ENCODE measurements at places on chromosomes 16 and 17. TPM values are rescaled to one million over a fixed set of nuclear protein-coding genes. Genes with fewer than 3 reads are reported as not detected.
A peak's percentile ranks its signal among the peaks of the same experiment; 100 is the strongest.

PITPNM3 gene
- 5.8 TPM for polyA plus RNA-seq

DHRS13 gene
- polyA plus RNA-seq = 6.5 TPM

DNA sequence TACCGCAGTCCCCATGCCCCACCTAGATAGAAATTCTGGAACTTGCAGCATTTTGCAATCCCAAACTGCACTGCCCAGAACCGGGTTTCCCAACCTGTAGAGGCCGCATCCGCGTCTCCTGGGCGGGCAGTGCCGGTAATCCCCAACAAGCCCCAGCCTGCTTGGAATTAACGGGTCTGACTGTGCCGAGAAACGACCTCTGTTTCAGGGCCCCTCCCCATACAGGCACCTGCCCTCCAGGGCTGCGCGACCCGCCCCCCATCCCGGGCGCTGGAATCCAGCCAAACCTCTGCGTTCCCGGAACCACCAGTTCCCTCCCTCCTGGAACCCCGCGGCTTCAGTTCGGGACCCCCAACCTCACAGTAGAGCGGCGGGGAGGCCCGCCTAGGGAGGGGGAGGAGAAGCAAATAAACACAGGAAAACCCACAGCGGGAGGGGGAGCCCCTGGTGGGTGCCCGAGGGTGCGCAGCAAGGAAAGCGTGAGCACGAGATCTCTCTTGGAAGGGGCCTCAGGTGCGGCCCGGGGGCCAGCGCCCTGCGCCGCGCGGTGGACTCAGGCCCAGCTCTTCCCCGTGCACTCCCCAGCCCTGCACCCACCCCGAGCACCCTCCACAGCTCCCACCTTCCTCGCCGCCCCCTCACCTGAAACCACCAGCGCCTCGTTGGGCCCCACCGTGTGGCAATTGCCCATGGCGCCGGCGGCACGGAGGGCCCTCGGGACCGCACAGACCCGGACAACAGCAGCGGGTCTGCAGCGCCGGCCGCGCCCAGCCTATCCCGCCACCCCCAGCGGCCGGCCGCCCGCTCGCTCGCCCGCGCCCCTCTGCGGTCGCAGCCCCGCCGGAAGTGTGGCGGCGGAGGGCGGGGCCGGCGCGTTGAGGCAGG, at the start of gene FLOT2:
Gene FLOT2 (minus strand): TSS at position 850 of the 885 bp plus-strand sequence. CDS start 159 bp downstream, at position 691.
- DNase-seq = peak; percentile 71
- no peaks in the 10 kb centered on the region for H3K27me3 ChIP-seq
- peaks cover 17% of the 10 kb centered on the region for H3K4me1 ChIP-seq
- H3K36me3 ChIP-seq = no peaks in the 10 kb centered on the region
- peak within 1 kb of the TSS; percentile 87 for H3K4me3 ChIP-seq

DNA sequence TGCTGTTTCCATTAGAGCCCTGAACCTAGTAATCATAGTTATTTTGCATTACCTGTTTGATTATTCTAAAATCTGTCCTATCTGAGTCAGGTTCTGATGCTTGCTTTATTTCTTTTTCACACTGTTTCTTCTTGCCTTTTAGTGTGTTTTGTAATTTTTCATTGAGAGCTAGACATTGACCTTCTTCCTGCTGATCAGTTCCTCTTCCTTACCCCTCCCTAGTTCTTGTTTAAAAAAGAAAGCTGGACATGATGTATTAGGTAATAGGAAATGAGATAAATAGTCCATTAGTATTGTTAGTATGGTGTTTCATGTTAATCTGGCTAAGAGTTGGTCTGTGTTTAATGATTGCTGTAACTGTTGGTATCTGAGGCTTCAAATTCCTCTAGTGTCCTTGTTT, 13.4 kb downstream of the WWP2 start:
- DNase-seq = no peak
- no peaks in the 10 kb centered on the region for H3K27me3 ChIP-seq
- H3K36me3 ChIP-seq = no peaks in the 10 kb centered on the region
- peaks cover 8% of the 10 kb centered on the region for H3K4me1 ChIP-seq
- H3K4me3 ChIP-seq = no peak overlapping the region

ALOX12 gene
- 3.3 TPM for polyA plus RNA-seq

GRCh38 chr16:78560997-78561396, 461.5 kb downstream of the WWOX start:
- H3K27ac ChIP-seq = no peak overlapping the region
- H3K4me1 ChIP-seq = no peaks in the 10 kb centered on the region
- DNase-seq = no peak
- no peak overlapping the region for H3K4me3 ChIP-seq
- no peaks in the 10 kb centered on the region for H3K27me3 ChIP-seq
- no peaks in the 10 kb centered on the region for H3K36me3 ChIP-seq

DNA sequence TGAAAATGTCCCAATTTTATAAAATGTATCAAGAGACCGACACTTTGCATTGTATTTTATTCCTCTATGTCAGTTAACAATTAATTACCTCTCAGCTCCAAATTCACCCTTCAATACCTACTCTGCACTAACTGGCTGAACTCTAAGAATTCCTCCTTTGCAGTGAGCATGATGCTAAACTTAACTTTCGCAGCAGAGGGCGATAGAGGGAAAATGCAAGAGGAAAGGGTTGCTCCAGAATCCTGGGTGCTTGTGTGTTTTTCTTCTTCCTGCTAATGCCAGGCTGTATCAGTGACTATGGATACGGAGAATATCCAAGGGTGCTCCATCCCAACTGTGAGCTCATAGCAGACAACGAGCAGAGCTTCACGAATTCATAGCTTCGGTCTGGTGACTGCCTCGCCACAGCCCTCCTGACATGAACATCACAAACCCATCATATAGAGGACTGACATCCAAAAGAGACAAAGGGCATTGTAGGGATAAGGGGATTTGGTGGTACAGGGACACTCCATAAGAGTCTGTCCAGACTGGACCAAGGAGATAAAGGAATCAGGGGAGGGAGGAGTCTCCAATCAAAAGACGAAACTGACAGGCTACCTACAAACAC, 172.9 kb downstream of the STX8 start:
- no peaks in the 10 kb centered on the region for H3K27me3 ChIP-seq
- no peaks in the 10 kb centered on the region for H3K4me1 ChIP-seq
- H3K4me3 ChIP-seq = no peak overlapping the region
- DNase-seq = no peak
- no peak overlapping the region for H3K27ac ChIP-seq
- peaks cover 6% of the 10 kb centered on the region for H3K36me3 ChIP-seq

DNA sequence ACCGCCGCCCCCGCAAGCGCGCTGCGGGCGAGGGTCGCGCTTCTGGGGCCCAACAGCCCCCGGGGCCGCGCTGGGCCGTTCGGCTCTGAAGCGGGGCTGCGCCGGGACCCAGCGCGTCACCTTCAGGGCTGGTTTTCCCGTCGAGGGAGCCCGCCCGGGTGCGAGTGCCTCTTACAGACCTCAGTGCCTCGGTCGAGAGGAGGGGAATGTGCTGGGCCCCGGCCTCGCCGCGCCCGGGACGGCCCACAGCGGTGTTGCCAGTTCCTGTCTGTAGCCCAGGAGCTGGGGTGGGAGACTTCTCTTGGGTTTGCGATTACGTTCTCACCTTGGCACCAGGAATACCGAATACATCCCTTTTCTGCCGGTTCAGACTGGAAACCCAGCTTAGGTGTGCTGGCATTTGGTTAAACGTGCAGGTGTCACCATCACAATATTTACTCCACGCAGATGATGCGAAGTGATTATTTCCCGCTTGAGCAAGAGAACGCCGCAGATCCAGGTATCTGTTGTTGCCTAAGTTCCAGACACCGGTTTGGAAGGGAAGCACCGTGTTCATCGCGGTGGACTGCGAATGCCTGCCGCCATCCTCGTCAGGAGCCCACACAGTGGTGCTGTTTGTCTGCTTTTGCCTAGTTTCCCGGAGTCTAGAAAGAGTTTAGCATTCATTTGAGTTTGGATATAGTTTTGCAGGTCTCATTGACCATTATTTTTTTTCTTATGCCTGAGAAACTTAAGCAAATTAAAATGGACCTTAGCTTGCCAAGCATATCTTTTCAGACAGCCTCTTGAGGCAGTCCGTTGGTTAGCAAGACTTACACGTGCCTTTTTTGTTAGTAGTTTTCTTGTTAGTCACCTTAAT, 914 bp downstream of the MAP1LC3B start:
- no peaks in the 10 kb centered on the region for H3K36me3 ChIP-seq
- peaks cover 56% of the 10 kb centered on the region for H3K4me1 ChIP-seq
- H3K27me3 ChIP-seq = no peaks in the 10 kb centered on the region
- H3K27ac ChIP-seq = peak overlapping the region; percentile 94
- DNase-seq = peak; percentile 52

GRCh38 chr16:88616320-88616719, 22.1 kb upstream of the IL17C start:
- H3K27me3 ChIP-seq = no peaks in the 10 kb centered on the region
- no peak overlapping the region for H3K27ac ChIP-seq
- H3K4me1 ChIP-seq = peaks cover 22% of the 10 kb centered on the region
- peak; percentile 92 for DNase-seq
- H3K36me3 ChIP-seq = peaks cover 78% of the 10 kb centered on the region
- no peak overlapping the region for H3K4me3 ChIP-seq

GRCh38 chr16:12334071-12334470, 357.5 kb downstream of the SNX29 start:
- no peak for DNase-seq
- H3K27ac ChIP-seq = no peak overlapping the region
- no peak overlapping the region for H3K4me3 ChIP-seq
- no peaks in the 10 kb centered on the region for H3K27me3 ChIP-seq
- no peaks in the 10 kb centered on the region for H3K4me1 ChIP-seq

KRTAP4-4 gene
- not detected for polyA plus RNA-seq

- peaks cover 6% of the 10 kb centered on the region for H3K4me1 ChIP-seq
- H3K27me3 ChIP-seq = no peaks in the 10 kb centered on the region
- H3K36me3 ChIP-seq = no peaks in the 10 kb centered on the region
- no peak for DNase-seq
- no peak overlapping the region for H3K4me3 ChIP-seq
Measured at GRCh38 chr16:22001591-22001990, 675 bp upstream of the PDZD9 start.

TGFB1I1 gene
- polyA plus RNA-seq = 67.2 TPM

DNA sequence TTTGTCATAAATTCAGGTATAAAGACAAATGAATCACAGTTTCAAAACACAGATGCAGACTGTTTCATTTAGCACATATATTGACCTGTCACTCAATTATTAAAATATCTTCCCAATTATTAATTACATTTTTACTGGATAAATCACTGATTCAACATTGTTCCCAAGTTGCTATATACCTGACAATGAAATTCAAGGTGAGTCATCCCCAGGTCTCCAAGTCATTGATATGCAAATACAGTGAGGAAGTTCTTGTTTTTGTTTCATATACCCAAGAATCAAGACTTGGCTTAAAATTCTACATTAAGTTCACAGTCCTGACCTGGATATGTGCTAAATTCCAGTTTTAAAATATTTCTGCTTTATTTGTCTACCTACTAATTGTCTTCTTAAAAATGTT, 599.3 kb upstream of the PSMD7 start:
- H3K36me3 ChIP-seq = no peaks in the 10 kb centered on the region
- no peak overlapping the region for H3K27ac ChIP-seq
- H3K4me3 ChIP-seq = no peak overlapping the region
- no peak for DNase-seq
- H3K4me1 ChIP-seq = no peaks in the 10 kb centered on the region

TBL3 gene
- 32.6 TPM for polyA plus RNA-seq

GRCh38 chr16:48353565-48354163, 31.5 kb downstream of the SIAH1 start:
- peaks cover 50% of the 10 kb centered on the region for H3K36me3 ChIP-seq
- no peaks in the 10 kb centered on the region for H3K27me3 ChIP-seq
- H3K27ac ChIP-seq = no peak overlapping the region
- no peak overlapping the region for H3K4me3 ChIP-seq

MYO1D gene
- polyA plus RNA-seq = 25.6 TPM

CCL4L2 gene
- 2.3 TPM for polyA plus RNA-seq

SMIM36 gene
- 0.27 TPM for polyA plus RNA-seq

ZNF598 gene
- 18.9 TPM for polyA plus RNA-seq

KRT32 gene
- not detected for polyA plus RNA-seq

GRCh38 chr16:69823831-69824563, 61.9 kb downstream of the WWP2 start:
- no peak for DNase-seq
- peaks cover 15% of the 10 kb centered on the region for H3K4me1 ChIP-seq
- no peak overlapping the region for H3K4me3 ChIP-seq
- H3K36me3 ChIP-seq = no peaks in the 10 kb centered on the region
- H3K27me3 ChIP-seq = no peaks in the 10 kb centered on the region
- peak overlapping the region; percentile 61 for H3K27ac ChIP-seq

GRCh38 chr17:73396431-73397277, 84.9 kb upstream of the CDC42EP4 start:
- no peak overlapping the region for H3K4me3 ChIP-seq
- DNase-seq = no peak
- no peaks in the 10 kb centered on the region for H3K27me3 ChIP-seq

DNAH9 gene
- 7.2 TPM for polyA plus RNA-seq

FBXL20 gene
- polyA plus RNA-seq = 19.1 TPM

- H3K36me3 ChIP-seq = no peaks in the 10 kb centered on the region
- DNase-seq = no peak
- H3K27ac ChIP-seq = no peak overlapping the region
- H3K4me3 ChIP-seq = no peak overlapping the region
Measured at GRCh38 chr16:53235851-53236250, 181.1 kb downstream of the CHD9 start.

GRCh38 chr17:77897741-77898301, 60.7 kb upstream of the TNRC6C start:
- no peak for DNase-seq
- no peaks in the 10 kb centered on the region for H3K4me1 ChIP-seq
- H3K27me3 ChIP-seq = no peaks in the 10 kb centered on the region
- H3K36me3 ChIP-seq = no peaks in the 10 kb centered on the region

DNA sequence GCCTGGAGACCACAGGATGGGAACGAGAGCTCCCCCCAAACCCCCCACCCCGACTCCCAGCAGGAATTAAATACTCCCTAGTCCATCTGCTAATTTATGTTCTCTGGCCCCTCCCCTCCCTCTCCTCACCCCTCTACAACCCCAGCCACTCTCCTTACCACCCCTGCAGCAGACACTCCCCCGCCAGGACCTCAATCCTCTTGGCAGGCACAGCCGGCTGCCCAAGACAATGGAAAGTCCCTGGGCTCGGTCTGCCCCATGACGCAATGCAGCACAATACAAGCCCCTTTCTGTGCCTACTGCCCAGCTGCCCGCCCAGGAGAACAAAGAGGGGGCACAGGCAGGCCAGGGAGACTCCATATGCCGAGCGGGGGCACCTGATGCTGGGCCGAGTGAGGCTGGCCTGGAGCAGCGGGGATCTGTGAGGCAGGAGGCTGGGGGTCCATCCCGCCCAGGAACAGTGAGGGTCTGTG, 30.3 kb upstream of the CDC42EP4 start:
- peak; percentile 91 for DNase-seq
- peaks cover 5% of the 10 kb centered on the region for H3K4me1 ChIP-seq
- H3K36me3 ChIP-seq = no peaks in the 10 kb centered on the region
- no peaks in the 10 kb centered on the region for H3K27me3 ChIP-seq
- H3K4me3 ChIP-seq = no peak overlapping the region
